ENCODE measurements at places on chromosomes 6 and 20.

- DNase-seq, result peak; percentile 2
These were observed 93.7 kb downstream of the PROKR2 start for GRCh38 chr20:5222919-5223634.

- DNase-seq, result no peak
These were observed 51.3 kb downstream of the ZNF831 start for GRCh38 chr20:59214606-59215547.

- DNase-seq, result no peak
These were observed 9.3 kb downstream of the SLC9A8 start for GRCh38 chr20:49821870-49822331.

DNA sequence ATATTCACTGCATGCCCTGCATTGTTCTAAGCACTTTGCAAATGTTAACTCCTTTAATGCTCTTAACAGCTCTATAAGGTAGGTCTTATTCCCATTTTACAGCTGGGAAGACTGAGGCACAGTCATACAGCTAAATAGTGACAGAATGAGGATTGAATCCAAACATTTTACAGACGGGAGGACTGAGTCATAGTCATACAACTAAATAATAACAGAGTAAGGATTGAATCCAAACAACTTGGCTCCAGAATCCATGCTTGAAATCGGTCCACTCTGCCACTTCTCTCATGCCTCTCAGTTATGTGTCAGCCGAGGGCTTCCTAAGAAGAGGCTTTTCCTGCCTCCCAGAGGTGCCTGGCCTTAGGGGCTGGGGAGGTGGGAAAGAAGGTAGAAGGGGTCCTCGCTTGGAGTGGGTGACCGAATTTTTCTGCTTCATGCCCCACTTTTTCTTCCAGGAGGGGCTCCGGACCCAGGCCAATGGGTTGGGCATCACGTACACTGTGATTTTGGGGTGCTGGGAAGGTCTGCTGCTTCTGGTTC lies 137.4 kb upstream of the RNF24 start:
- DNase-seq, result no peak

GRCh38 chr6:12977806-12978205 lies 261.2 kb downstream of the PHACTR1 start:
- no peak for DNase-seq

DNA sequence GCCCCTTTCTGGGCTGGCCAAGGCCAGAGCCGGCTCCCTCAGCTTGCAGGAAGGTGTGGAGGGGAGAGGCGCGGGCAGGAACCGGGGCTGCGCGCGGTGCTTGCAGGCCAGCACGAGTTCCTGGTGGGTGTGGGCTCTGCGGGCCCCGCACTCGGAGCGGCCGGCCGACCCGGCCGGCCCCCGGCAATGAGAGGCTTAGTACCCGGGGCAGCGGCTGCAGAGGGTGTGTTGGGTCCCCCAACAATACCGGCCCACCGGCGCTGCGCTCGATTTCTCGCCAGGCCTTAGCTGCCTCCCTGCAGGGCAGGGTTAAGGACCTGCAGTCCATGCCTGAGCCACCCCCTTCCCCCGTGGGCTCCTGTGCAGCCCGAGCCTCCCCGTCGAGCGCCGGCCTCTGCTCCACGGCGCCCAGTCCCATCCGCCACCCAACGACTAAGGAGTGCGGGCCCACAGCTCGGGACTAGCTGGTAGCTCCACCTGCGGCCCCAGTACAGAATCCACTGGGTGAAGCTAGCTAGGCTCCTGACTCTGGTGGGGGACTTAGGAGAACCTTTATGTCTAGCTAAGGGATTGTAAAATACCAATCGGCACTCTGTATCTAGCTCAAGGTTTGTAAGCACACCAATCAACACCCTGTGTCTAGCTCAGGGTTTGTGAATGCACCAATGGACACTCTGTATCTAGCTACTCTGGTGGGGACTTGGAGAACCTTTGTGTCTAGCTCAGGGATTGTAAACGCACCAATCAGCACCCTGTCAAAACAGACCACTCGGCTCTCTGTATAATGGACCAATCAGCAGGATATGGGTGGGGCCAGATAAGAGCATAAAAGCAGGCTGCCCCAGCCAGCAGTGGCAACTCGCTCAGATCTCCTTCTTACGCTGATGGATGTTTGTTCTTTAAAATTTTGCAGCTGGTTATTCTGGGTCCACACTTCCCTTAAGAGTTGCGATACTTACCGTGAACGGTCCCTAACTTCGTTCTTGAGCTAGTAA lies 167.4 kb upstream of the RREB1 start:
- no peak for DNase-seq

DNA sequence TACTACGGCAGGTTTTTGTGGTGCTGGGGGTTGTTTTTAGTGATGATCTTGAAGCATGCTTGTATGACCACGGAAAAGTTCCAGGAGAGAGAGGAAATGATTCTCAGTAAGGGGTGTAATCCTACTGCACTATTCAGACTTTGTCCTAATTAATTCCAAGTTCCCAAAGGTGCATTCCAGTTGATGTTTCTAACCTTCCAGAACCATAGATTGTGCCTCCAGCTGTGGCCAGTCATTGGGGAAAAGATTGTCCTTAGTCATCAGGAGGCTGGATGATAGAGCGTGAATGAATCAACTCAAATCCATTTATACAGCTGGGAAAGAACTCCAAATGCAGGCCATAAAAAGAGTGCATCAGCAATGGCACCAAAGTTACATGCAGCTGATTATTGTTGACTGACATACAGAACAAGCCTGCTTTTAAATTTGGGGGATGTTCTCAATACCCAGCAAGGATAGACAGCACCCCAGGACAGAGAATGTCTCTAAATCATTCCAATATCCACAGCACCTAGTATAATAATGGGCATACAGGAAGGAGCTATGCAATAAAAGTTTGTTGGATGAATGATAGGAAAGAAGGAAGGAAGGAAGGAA lies 27.8 kb upstream of the PKHD1 start:
- no peak for DNase-seq

GRCh38 chr6:37257320-37257633 lies 295 bp upstream of the TBC1D22B start:
- no peak for DNase-seq

DNA sequence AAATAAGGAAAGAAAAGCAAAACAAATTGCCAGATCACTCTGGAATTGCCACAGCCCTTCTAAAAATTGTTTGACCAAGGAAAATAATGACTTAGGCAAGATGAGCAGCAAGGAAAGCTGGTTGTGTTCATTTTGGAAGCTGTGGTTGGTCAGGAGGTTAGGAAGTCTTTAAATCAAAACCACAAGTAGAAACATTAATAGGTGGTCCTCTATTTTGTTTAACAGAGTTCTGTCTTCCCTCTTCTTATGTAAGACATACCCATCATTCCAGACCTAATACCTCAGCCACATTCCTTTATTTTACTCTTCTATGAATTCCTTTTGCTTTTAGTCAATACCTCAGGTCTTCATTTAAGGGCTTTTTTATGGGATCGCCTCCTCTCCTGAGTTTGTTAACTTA lies 422.2 kb upstream of the PLCB4 start:
- no peak for DNase-seq

Data from activated CD4-positive, CD25-positive, alpha-beta regulatory T cell (primary cell).